ENCODE measurements at places on chromosomes 4 and X.

DNA sequence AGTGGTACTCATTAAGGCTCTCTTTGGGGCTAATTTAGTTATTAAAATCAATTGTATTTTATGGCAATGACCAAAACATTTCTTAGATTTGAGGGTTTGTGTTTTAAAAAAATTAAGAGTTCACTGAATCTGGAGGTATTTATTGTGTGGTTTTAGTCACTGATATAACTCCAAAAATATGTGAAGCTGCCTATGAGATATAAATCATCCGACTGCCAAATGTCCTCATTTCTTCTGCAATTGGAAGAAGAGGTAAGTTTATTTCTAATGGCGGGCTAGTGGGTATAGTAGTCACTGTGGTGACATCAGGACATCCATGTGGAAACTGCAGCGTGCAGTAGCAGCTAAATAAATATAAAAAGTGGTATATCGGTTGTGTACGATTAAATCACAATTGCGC, 205.5 kb downstream of the MID1 start:
- no peak for DNase-seq

GRCh38 chrX:46991664-46992063, 79.4 kb downstream of the JADE3 start:
- no peak for DNase-seq

GRCh38 chr4:138805736-138806135, 209.8 kb upstream of the NOCT start:
- DNase-seq: no peak

DNA sequence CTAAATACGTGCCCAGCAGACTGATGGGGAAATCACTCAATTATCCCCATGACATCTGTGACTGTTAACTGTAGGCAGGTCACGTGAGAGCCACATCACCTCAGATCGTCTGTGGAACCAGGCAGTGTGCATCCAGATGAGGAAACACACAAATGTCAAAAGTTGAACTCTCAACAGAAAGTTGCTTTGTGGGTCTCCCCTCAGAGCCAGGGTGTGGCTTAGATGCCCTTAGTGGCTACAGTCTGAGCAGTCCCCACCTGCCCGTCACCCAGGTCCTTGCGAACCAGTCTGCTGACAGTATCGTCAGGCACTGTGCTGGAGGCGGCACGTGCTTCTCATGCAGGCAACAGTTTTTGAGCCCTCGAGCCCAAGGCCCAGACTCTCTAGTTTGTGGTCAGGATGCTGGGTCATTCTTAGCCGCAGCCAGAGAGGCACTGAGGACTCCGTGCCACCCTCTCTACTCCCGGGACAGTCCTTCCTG, 10.8 kb downstream of the TMEM187 start:
- no peak for DNase-seq

GRCh38 chrX:12903646-12904045, 2.8 kb upstream of the TLR8 start:
- no peak for DNase-seq

- no peak for DNase-seq
Measured at GRCh38 chr4:73576381-73576780, 43.9 kb downstream of the RASSF6 start.

DNA sequence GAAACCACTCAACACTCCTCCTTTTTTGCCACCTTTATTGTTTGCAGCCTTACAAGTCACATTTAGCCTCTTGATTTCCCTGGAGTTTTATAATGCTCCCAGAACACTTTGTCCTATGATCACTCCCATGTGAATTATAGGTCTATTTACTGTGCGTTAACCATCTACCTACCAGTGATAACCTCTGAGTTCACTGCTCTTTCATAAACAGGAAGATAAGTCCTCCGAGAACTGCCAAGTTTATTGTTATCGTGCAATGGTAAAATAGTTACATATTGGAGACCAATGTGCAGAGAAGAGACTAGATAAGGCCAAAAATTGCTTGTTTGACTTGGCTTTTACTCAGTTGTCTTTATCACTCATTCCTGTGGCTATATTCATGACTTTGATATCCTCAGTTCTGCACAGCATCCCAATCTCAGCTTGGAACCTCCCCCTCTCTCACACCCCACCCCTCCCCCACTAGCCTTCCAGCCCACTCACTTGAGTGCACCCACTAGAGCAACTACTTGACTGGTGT, 12.9 kb upstream of the NUDT9 start:
- no peak for DNase-seq

- DNase-seq: no peak
Measured at GRCh38 chr4:42579903-42580302, 77.0 kb downstream of the ATP8A1 start.

GRCh38 chrX:87621697-87622096, 104.1 kb downstream of the KLHL4 start:
- no peak for DNase-seq

- no peak for DNase-seq
Measured at GRCh38 chr4:55830048-55830447, 10.5 kb downstream of the EXOC1L start.

- no peak for DNase-seq
Measured at GRCh38 chrX:43386875-43387274, 269.2 kb upstream of the MAOA start.

GRCh38 chr4:184459413-184459812, 14.9 kb downstream of the IRF2 start:
- DNase-seq: no peak

DNA sequence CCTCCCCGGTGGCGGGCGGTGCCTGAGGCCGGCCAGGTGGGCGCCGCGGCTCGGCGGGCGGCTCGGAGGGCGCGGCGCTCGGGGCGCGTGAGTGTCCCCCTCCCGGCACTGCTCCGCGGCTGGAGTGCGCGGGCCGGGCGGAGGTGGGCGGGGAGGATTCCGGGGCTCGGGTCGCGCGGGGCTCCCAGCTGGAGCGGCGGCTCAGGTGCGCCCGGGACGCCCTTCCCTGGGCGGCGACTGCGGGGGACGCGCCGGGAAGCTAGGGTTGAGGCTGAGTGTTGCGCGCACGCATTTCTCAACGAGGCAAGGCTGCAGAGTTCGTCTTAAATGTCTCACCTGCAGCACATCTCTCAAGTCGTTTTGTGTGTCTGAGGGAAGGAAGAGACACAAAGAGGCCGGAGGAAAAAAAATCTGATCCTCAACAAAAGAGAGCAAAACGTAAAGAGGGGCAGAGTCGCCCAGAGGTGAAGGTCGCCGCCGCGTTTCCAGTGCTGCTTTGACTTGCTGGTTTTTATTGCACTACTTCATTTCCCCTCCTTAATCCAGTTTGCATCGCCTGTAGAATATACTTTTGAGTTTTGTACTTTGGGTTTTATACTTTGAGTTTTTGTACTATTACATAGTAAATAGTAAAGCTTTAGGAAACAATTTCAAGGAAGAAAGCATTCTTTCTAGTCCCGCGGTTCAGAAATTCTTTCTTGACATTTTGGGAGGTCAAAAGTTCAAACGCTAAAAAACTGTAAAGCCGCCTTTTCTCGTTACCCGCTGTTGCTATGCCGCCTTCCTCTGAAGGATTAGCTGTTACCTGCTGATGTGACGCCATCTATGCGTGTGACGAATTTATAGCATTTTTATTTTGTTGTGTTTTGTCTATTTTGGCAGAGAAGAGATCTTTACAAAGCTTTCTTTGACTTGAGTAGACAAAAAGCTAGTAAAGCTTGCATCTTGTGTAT, 106.5 kb upstream of the STOX2 start:
- DNase-seq: no peak

- DNase-seq: no peak
Measured at GRCh38 chr4:186787536-186787935, 63.9 kb upstream of the FAT1 start.

DNA sequence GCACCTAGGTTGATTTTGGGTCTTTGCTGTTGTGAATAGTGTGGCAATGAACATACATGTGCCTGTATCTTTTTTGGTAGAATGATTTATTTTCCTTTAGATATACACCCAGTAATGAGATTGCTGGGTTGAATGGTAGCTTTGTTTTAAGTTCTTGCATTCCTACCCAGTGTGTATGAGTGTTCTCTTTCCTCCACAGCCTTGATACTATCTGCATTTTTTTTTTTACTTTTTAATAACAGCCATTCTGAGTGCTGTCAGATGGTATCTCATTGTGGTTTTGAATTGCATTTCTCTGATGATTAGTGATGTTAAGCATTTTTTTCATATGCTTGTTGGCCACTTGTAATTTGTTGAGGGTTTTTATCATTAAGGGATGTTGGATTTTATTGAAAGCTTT, 351.8 kb upstream of the GNPDA2 start:
- no peak for DNase-seq

DNA sequence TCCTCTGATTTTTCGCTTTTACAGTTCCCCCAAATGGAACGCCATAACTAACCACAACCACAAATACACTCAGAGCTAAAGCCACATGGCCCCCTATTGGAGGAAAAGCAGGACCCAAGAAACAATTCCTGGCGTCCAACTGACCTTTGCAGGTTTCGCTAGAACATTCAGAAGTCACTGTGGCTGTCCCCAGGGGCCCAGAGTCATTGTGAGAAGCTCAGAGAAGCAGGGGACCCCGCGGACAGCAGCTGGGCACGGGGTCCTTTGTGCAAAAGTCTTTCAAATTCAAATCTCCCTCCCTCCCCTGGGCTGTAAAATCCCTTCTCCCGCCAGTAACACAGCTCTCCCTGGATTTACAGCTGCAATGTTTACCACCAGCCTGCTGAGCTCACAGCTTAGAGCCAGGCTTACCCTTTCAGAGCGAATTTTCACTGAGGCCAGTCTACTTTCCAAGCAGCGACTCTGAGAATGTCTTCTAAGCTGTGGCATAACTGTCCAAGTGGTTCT, 214.8 kb downstream of the CRLF2 start:
- no peak for DNase-seq

DNA sequence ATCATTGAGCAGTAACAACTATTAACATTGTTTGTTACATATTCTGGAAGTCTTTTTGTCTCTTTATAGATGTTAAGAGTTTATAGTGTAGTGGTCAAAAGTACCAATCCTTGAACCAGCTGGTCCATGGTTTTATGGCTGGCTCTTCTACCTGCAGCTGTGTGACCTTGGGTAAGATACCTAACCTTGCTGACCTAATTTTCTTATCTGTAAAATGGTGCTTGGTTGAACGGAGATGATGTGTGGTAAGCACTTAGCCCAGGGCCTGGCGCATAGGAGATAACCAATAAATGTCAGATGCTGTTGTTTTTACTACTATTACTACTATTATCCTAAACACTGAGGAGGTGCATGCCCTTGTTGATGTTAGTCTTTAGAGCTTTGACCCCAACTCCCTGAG, 116.6 kb downstream of the TMEM164 start:
- DNase-seq: no peak

DNA sequence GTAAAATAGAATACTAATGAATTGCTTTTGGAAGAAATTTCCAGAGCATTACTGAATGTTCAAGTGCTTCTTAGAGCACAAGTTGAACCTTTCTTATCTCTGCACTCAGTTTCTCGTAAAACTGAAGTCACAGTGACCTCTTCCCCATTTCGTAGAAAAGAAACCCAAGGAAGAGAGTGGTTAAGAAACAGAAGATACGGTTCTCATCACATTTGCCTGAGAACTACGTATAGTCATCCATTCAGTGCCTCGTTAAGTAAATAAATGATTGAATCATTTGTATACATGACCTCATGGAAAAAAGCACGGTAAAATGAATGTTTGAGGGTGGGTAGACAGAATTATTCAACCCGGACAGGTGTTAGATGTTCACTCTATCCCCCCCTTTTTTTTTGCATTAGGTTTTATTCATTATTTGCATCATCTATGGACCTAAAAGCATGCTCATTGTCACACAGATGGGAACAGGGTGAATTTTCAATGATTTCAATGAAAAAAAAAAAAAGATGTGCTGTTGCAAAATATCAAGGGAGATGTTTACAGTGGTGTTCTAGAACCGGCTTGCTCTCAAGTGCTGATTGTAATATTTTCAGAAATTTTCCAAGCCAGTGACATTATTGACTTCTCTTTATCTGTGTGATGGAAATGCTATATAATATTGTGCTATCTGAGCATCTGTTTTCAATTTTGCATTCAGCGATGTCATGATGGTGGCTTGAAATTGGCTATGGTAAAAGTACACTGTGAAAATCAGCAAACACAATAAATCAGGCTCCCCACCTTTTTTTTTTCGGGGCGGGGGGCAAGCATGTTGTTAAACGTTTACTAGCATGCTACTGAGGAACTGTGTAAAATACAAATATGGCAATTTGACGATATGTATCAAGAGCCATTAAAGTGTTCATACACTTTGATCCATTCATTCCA, 4.3 kb downstream of the RHOH start:
- no peak for DNase-seq

- no peak for DNase-seq
Measured at GRCh38 chr4:78356251-78356786, 195.3 kb upstream of the ANXA3 start.

DNA sequence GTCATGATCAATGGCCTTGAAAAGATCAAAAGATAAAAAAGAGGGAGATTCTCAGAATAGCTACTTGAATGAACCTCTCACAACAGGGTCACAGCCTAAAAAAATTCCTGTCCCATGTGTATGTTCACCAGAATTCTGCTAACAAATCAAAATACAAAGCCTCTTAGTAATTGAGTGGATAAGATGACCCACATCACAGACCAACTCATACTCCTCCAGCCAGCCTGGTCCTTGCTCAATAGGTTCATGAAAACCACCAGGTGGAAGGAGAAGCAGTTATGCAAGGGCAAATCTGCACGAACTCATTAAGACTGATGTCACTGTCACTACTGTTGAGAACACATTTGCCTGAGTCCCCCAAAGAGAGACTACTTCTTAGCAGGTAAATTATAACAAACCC, 21.5 kb downstream of the WDFY3 start:
- DNase-seq: no peak

DNA sequence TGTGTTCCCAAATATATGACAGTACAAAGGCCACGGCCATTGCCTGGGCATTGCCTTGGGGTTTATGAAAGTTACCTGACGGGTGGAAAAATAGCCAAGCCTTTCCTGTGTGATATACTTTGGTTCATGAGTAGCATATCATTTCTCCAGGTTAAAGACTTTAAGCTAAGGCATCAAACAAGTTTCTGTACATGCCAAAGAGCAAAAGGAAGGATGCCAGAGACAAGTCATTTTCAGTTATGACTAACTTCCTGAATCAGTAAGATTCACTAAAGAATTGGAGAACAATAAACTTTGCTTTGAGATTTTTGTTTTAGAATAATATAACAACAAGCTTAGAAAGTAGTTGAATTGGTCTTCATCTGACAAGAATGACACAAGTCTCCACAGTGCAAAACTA, 9.7 kb upstream of the GUF1 start:
- no peak for DNase-seq

DNA sequence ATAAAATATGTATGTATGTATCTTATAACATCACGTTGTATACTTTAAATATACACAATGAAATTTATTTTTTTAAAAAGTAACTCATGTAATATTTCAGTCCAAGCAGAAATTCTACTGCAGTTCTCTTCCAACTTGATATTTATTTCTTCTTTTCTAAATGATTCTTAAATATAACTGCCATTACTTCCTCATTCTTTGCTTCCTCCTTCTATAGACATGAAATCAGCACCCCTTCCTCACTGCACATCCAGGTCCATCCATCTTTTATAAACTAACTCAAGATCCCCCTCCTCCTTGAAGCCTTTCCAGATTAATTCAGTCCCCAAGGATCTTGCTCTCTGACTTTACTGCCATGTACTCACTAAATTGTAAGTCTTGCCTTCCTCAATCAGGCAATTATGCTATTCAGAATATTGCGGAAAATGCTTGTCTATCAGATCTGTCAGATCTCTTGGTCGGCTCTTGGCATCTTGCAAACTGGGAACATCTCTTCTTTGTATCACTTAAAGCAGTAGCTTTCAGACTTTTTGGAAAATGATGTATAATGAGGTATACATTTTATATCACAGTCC, 3.7 kb downstream of the GPRIN3 start:
- no peak for DNase-seq
